ENCODE measurements at places on chromosomes 6 and 20.

- DNase-seq: no peak
Observed at GRCh38 chr20:48754292-48754691, 73.5 kb downstream of the PREX1 start.

DNA sequence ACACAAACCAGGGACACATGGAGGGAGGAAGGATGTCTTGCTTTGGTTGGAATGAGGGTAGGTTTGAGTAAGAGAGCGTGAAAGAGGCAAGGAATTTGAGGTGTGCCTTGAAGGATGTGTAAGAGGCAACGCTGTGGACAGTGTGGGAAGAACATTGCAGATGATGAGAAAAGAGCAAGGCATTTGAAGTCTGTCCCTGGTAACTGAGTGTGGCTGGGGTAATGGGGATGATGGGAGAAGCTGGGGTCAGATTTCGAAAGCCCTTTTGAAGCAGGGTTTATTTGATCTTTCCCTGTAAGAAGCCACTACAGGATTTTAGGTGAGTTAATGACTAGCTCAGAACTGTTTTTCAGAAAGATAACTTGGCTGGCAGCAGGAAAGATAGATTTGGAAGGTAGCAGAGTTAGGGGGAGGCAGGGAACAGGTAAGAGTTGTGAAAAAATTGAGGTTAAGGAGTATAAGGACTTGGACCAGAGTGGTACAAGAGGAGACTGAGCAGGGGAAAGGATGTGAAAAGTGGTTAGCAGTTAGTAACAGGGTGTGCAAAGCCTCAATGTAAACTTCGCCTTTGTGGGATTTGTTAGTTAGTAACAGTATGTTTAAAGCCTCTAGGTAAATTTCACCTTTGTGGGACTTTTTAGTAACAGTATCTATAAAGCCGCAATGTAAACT lies 17.7 kb downstream of the UTRN start:
- DNase-seq: peak; percentile 6

DNA sequence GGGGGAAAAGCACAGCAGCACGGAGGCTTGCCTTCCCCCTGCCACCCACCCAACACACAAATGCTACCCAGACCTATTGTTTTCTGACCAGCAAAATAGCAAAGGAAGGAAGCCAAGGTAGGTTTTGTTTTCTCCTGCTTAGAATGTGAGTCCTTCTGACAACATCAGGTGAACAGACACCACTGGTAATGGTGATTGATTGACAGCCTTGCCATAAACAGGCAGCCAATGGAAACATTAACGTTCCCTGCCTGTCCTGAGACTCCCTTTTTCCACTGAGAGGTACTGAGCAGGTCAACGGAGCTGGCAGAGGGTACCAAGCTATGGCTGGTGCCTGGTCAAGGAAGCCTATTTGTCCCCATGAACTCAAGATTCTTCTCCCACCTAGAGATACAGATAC lies 234.4 kb downstream of the ADGB start:
- DNase-seq: no peak

GRCh38 chr6:138544501-138544900 lies 45.2 kb upstream of the NHSL1 start:
- DNase-seq: no peak

- no peak for DNase-seq
Observed at GRCh38 chr6:101395345-101395744, 1.8 kb downstream of the GRIK2 start.

DNA sequence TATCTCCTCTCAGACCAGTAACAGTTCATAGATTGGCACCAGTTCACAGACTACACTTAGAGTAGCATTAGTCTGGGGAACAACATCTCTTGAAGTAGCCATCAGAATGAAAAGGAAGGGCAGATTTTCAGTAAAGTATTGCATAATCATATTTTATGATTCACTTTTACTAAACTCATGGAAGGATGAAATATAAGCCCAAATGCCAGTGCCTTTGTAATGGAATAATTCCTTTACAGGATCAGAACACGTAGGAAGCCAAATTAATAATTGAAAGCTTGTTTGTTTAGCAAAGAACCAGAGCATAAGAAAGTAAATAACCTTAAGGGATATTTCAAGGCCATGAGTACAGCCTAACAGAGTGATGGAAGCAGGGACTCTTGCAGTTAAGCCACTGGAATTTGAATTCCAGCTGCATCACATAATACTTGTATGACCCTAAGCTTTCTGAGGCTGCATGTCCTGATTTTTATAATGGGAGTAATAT lies 11.4 kb upstream of the LOC128125822 start:
- peak; percentile 57 for DNase-seq

DNA sequence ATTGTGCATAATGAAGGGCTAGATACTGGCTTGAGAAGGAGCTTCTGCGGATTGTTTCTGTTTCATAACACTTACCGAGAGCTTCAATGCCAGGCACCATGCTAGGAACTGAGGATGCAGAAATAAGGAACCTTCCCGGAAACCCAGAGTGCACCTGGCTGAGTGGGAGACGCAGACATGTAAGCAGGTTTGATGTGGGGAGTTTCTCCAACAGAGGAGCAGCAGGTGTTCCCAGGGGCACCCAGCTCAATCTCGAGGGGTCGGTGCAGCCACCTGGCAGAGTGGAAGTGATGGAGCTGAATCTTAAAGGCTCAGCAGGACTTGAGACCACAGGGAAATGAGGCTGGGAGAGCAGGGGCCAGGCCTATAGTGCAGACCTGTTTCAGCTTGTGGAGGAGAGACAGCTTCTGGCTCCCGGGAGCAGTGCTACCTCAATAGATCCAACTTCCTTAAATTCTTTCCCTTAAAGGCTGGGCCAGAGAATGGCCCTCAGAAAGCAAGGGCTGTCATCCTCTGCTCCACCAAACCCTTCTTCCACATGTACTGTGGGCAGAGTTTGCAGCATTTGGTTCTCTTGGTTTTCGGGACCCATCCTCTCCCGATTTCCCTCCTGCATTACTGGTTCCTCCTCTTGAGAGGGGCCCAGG lies 27.8 kb upstream of the SRC start:
- no peak for DNase-seq

GRCh38 chr20:23629542-23630391 lies 8.0 kb downstream of the CST3 start:
- DNase-seq: no peak

DNA sequence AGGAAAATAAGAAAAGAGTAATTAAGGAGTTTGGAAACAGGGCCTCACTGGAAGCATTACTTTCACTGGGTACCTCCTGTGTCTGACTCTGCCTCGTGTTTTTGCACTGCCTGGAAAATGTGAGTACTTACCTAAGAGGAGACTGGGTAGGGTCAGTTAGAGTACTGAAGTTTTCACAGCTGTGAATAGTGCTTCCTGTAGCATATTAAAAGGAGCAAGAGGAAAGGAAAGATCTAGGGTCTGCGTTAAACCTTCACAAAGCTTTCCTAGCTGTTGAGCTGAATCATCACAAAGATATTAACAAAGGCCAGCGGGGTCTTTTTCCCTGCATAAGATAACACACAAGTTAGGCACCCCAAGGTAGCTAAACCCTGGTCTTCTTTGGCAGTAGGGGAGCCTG lies 82.3 kb downstream of the MLIP start:
- no peak for DNase-seq

GRCh38 chr6:107328081-107328480 lies 131.3 kb downstream of the PDSS2 start:
- no peak for DNase-seq

DNA sequence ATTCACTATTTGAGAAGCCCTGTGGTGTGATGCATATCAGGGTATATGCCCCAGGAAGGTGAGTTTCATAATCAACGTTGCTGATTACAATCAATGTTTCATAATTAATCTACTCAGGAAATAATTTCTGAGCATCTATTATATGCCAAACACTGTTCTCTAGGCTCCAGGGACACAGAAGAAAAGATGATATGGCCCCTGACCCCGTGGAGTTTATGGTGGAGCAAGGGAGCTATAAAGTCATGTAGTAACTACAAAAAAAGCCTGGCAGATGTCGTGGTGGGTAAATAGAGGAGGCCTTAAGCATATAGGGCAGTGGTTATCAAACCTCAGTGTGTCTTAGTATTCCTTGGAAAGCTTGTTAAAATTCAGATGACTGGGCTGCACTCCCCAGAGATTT lies 40.1 kb upstream of the BCAS1 start:
- no peak for DNase-seq

- no peak for DNase-seq
Observed at GRCh38 chr6:111941686-111942330, 68.6 kb upstream of the FYN start.

- DNase-seq: no peak
Observed at GRCh38 chr20:1292620-1293019, 26.5 kb downstream of the SNPH start.

DNA sequence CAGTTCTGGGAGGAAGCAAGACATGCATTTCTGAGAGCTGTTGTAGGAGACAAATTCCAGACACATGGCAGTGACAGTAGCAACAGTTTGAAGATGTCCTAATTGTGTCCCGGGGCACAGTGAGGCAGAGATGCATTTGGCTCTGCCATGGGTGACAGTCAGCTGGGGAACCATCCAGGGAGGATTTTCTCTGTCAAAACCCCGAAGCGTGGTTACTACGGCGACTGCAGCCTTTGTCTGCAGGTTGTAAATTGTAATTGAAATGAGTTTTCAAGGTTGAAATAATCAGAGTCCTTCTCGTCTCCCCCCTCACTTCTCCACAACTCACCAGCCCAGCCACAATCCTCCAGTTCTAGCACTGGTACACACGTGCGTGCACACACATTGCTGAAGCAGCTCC lies 100.1 kb downstream of the GRM4 start:
- DNase-seq: no peak

DNA sequence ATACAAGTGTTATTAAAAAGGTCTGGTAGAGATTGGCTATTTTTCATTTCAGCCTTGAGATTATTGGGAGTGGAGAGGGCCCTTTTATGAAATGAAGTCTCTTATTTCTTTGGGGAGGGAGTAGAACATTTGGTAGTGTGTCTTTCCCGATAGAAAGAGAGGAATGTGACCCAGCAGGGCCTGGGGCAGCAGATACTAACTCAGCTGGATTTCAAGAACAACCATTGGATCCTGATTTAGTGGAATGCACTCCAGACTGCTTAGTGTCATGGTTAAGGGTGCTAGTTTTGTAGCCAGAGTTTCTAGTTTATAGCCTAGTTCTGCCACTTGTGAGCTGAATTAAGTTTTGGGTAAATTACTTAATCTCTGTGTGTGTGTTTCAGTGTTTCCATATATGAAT lies 18.4 kb upstream of the FLRT3 start:
- no peak for DNase-seq

DNA sequence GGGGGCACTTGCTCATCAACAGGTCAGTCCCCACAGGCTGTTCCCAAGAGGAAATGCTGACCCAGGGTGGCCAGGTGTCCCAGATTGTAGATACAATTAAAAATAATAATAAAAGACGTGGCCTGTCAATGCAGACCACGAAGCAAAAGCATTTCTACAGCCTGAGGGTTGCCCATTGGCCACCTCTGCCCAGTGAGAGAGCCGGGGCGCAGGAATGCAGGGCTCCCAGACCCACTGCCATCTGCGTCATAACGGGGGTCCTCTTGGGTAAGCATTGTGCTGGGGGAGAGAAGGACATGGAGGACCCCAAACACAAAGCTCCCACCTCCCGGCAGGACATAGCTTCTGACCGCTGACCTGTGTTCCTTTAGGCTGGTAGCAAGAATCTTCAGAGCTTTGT lies 22.9 kb upstream of the AFDN start:
- DNase-seq: no peak

DNA sequence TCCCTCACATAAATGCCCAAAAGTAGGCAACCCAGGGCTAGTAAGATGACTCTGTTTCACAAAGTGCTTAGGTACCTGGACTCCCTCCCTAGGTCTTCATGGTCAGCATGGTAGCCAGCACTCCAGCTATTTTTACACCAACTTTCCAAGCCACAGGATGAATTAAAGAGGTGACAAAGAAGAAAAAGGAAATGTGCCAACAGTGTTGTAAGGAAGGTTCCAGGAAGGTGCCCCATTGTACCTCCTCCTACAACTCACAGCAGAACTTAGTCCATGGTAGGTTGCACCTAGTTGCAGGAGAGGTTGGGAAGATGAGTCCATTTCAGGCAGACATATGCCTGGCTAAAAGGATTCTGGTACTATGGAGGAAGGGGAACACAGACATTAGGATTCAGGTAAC lies 19.7 kb upstream of the RNF8 start:
- no peak for DNase-seq

- peak; percentile 99 for DNase-seq
Observed at GRCh38 chr6:31814677-31815024, 432 bp downstream of the HSPA1L start.

GRCh38 chr6:166745801-166746668 lies 119.0 kb upstream of the RPS6KA2 start:
- no peak for DNase-seq

- peak; percentile 92 for DNase-seq
Observed at GRCh38 chr6:18343741-18344140, 43.4 kb upstream of the RNF144B start.

- peak; percentile 99 for DNase-seq
Observed at GRCh38 chr20:14434384-14435136, 97.1 kb upstream of the FLRT3 start.

DNA sequence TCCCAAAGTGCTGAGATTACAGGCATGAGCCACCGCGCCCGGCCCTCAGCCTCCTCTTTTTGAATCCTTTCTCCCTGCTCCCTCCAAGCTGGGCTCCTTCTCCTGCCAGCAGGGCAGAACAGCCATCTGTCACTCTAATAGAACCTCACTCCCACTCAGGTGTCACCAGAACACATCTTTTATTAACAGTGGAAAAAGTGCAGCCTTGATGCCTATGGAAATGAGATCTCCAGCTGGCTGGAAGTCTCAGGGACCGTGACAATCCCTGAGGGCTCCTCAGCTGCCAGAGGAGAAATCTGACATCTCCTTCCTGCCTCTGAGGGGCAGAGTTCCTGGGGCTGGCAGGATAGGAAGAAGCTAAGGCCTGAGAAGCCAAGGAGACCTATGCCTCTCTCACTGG lies 28.0 kb downstream of the TMC2 start:
- no peak for DNase-seq

GRCh38 chr20:61935926-61936700 lies 129.6 kb downstream of the TAF4 start:
- no peak for DNase-seq

- DNase-seq: no peak
Observed at GRCh38 chr20:38072898-38073297, 39.4 kb downstream of the RPRD1B start.

GRCh38 chr6:98880486-98880885 lies 46.1 kb downstream of the POU3F2 start:
- no peak for DNase-seq

GRCh38 chr20:49766979-49767521 lies 45.6 kb upstream of the SLC9A8 start:
- peak; percentile 20 for DNase-seq

GRCh38 chr6:53526000-53526399 lies 18.9 kb downstream of the GCLC start:
- DNase-seq: no peak

DNA sequence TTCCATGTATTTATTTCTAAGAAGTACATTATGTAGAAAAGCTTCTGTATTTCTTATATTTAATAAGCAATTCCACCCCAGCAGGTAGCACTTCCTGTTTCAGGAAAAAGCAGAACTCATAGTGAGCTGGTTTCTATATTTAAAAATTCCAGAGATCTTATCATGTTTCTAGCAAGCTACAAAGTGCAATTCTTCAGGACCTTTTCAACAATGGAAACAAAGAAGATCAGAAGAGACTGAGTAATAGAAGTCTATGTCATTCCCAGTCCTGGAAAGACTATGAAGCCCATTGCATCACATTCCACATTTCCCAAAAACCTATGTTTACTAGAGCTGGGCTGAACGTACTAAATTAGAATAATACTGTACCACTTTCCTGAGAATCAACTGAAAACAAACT lies 302.6 kb upstream of the NRSN1 start:
- DNase-seq: no peak

GRCh38 chr20:43243672-43244269 lies 54.1 kb upstream of the PTPRT start:
- DNase-seq: no peak

GRCh38 chr20:59561614-59562277 lies 42.6 kb upstream of the PHACTR3 start:
- no peak for DNase-seq
